DMS153 (cell line): ENCODE measurements at places on chromosomes 3 and 15.

- no peak for DNase-seq
These were observed 184.1 kb upstream of the TLE3 start for GRCh38 chr15:70281811-70282307.

- no peak for DNase-seq
These were observed 269.2 kb downstream of the PDCD6IP start for GRCh38 chr3:34067536-34068051.

- no peak for DNase-seq
These were observed 127.0 kb downstream of the ADAMTS9 start for GRCh38 chr3:64560791-64561190.

- no peak for DNase-seq
These were observed 59.3 kb downstream of the MEIS2 start for GRCh38 chr15:37041042-37041441.

DNA sequence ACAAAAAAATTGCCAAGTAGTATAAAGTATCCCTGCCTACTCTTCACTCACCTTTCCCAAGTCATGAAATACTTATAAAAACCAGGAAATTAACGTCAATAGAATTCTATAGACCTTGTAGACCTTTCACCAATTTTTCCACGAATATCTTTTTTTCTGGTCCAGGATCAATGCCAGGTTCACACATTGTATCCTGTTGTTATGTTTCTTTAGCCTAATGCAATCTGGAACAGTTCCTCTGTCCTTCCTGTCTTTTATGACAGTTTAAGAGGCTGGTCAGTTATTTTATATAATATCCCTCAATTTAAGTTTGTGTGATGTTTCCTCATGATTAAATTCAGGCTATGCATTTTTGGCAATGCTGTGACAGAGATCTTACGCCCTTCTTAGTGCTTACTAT is 63.2 kb upstream of the MAGI1 start:
- DNase-seq, result no peak

DNA sequence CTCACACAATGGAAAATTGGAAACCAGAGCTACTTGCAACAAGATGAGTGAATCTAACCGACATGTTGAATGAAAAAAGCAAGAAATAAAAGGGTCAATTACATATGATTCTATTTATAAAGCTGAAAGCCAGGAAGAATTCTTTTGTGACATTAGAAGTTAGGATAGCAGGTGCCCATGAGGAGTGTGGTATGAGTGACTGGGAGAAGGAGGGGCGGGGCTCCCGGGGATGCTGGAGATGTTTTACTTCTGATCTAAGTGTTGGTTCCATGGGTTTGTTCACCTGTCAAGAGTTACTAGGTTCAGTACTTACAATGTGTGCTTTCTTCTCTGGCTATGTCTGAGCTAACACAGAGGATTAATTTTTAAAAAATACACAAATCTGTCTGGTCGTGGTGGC is 60.8 kb downstream of the NSMCE3 start:
- DNase-seq, result no peak

- no peak for DNase-seq
These were observed 48.9 kb downstream of the NIPA2 start for GRCh38 chr15:22887157-22887951.
